Tibial artery (tissue), 4 donors: ENCODE measurements at places on chromosomes 12 and 14.
A peak's percentile ranks its signal among the peaks of the same experiment; 100 is the strongest.

- no peak overlapping the region for H3K4me3 ChIP-seq
- peaks cover 49% of the 10 kb centered on the region for H3K4me1 ChIP-seq
- no peaks in the 10 kb centered on the region for H3K27me3 ChIP-seq
- H3K36me3 ChIP-seq, result no peaks in the 10 kb centered on the region
- H3K27ac ChIP-seq, result no peak overlapping the region
Measured at GRCh38 chr12:58412461-58413060, 471.2 kb downstream of the ATP23 start.

DNA sequence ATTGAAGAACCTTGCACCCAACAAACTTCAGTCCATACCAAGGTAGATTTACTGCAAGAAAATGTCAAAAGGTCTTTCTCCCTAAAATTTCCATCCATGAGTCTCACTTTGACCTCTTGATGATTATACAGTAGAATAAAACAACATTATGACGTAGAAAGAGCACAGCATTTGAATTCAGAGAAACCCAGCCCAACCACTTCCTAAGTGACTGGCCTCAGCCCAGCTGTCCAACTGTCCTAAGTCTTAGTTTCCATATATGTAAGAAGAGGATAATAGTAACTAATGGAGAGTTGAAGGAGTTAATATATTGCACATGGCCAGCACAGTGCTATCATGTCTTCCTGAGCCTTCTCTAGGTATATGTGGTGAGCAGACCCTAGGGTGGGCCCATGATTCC is 41.0 kb upstream of the NELL2 start:
- no peak overlapping the region for H3K4me3 ChIP-seq
- no peak for DNase-seq
- H3K4me1 ChIP-seq, result no peaks in the 10 kb centered on the region
- H3K36me3 ChIP-seq, result no peaks in the 10 kb centered on the region

DNA sequence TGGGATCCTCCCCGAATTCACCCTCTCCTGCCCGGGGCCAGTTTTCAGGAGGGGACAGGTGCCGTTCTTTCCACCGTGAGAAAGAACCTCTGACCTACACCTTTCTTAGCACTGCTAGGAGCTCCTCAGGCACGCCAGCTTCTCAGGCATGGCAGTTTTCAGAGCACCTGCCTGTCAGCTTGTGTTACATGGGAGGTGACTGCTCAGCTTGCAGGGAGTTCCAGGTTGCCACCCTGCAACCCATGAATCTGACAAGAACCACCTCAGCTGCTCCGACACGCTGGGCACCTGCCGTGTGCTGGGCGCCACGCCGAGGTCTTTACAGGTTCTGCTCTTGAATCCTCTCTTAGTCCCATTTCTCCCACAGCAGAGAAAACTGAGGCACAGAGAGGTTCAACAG is 12.9 kb downstream of the BRI3BP start:
- H3K4me3 ChIP-seq, result no peak overlapping the region
- DNase-seq, result no peak
- H3K27ac ChIP-seq, result no peak overlapping the region
- no peaks in the 10 kb centered on the region for H3K36me3 ChIP-seq

GRCh38 chr12:131536337-131536736 is 174.6 kb upstream of the SFSWAP start:
- no peak for DNase-seq
- no peaks in the 10 kb centered on the region for H3K27me3 ChIP-seq
- H3K27ac ChIP-seq, result no peak overlapping the region
- no peaks in the 10 kb centered on the region for H3K36me3 ChIP-seq

DNA sequence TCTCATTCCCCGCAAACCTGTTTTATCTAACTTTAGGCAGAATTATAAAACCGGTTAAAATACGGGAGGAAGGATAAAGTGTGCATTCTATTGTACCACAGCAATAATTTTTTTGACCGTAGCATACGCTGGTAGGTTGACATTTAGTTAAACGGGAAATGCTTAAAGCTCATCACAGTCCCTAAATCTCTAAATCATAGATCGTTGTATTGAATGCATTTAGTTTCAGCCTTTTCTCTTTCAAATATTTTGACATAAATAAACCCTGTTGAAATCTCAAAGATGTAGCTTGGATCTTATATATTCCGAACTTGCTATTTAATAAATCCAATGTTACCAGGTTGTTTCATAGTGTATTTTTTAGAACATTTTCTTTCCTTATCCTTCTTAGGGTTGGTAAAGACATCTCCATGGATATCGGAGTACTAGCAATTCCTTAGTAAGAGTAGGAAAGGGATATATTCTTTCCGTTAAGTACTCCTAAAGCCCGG is 798 bp downstream of the CLEC2B start:
- no peaks in the 10 kb centered on the region for H3K36me3 ChIP-seq
- peak overlapping the region; percentile 62 for H3K27ac ChIP-seq
- H3K27me3 ChIP-seq, result no peaks in the 10 kb centered on the region
- DNase-seq, result no peak
